ENCODE measurements at places on chromosomes 6 and 20.

DNA sequence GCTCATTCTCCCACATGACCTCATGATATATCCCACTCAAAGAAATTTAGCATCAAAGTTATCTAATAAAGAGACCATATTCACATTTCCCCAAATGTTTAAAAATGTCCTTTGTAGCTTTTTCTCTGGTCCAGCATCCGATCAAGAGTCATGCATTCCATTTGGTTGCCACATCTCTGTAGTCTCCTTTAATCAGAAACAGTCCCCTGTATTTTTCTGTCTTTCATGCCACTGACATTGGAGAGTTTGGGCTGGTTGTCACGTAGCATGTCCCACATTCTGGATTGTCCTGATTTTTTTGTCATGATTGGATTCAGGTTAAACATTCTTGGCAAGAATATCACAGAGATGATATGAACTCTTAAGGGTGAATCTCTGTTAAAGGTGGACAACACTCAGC is 55.7 kb downstream of the SNX5 start:
- no peak for DNase-seq

- DNase-seq = no peak
Observed at GRCh38 chr6:39824030-39824926, 32.1 kb downstream of the DAAM2 start.

DNA sequence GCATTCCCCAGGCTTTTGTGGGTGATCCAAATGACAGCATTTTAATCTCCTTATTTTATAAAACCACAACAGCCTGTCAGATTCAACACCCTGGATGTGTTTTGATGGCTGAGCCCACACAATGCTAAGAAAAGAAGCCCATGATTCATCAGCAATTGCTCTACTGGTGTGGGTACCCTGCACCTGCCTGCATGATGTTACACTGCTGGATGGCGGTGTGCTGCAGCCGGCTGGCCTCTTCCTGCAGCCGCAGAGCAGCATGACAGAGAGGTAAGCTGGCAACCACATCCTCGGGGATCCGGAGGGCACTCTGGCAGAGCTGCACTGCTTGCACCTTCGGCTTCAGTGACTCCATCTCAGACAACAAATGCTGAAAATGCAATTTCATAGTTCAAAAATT is 327.5 kb downstream of the SYNE1 start:
- DNase-seq = no peak

GRCh38 chr6:134247231-134247833 is 70.6 kb downstream of the SGK1 start:
- no peak for DNase-seq

- DNase-seq = no peak
Observed at GRCh38 chr20:61371501-61372136, 119.6 kb downstream of the CDH4 start.

DNA sequence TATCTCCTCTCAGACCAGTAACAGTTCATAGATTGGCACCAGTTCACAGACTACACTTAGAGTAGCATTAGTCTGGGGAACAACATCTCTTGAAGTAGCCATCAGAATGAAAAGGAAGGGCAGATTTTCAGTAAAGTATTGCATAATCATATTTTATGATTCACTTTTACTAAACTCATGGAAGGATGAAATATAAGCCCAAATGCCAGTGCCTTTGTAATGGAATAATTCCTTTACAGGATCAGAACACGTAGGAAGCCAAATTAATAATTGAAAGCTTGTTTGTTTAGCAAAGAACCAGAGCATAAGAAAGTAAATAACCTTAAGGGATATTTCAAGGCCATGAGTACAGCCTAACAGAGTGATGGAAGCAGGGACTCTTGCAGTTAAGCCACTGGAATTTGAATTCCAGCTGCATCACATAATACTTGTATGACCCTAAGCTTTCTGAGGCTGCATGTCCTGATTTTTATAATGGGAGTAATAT is 11.4 kb upstream of the LOC128125822 start:
- DNase-seq = no peak

DNA sequence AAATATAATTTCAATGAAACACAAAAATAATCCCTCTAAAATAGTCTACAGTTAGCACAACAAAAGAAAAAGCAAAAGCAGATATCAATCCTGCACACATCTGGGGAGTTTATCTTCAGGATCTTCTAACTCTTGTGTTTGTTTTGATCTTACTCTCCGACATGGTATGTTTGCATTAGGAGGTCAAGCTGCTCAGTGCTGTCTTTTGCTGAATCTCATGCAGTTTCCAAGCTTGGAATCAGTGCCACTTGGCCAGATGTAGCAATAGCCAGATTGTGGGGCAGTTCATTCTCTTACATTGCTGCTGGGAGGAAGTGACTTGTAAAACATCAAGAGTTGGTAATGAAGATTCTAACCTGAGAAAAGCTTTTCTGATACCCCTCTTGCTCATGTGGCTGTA is 29.5 kb downstream of the RIOK1 start:
- DNase-seq = no peak

DNA sequence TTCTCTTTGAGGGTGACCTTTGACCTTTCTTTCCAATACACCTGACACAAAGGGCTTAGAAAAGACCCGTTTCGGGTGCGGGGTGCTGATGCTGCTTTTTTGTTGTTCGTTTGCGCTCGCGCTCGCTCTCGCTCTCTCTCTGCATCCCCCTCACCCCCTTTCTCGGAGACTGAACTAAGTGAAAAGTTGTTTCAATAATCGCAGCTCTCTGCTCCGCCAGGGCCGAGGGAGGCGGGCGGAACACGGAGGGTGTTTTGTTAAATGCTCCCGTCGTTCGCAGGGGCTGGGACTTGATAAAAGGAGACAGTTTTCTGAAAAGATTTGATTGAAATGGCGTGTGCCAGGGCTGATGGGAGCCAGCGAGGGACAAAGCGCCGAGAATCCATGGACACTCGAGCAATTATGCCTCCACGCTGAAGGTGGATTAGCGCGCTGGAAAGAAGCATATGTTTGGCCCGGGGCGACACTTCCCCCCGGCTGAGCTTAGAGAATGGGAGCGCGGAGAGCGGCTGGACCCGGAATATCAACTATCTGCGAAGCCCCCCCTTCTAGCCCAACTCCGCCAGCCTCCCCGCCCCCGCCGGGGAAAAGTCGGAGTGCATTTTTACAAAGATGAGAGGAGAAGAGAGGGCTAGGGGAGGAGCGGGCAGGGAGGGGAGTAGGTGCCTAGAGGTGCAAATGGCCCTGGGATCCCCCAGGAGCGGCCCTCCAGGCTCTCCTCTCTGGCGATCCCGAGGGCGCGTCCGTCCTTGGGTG is 25.0 kb downstream of the TFAP2A start:
- DNase-seq = no peak

DNA sequence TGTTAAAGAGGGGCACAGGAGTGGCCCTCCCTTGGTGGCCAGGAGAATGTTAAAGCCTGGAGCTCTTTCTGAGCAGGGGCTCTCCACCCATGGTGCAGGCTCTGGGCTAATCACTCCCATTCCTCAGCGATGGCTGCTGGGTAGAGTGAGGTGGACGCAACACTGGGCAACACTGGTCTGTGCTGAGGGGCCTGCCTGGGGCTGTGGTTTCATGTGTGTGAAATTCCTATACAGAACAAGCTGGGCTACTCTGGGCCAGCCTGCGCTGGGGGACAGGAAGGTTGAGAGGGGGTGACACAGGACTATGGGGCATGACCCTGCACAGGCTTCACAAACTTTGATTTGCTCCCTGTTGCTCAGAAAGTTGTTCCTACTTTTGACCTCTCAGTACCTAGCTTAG is 392.6 kb downstream of the ZFAND3 start:
- no peak for DNase-seq

GRCh38 chr6:56637640-56638039 is 5.0 kb downstream of the DST start:
- DNase-seq = no peak

- peak; percentile 45 for DNase-seq
Observed at GRCh38 chr6:170019818-170020583, 268.6 kb downstream of the ERMARD start.

DNA sequence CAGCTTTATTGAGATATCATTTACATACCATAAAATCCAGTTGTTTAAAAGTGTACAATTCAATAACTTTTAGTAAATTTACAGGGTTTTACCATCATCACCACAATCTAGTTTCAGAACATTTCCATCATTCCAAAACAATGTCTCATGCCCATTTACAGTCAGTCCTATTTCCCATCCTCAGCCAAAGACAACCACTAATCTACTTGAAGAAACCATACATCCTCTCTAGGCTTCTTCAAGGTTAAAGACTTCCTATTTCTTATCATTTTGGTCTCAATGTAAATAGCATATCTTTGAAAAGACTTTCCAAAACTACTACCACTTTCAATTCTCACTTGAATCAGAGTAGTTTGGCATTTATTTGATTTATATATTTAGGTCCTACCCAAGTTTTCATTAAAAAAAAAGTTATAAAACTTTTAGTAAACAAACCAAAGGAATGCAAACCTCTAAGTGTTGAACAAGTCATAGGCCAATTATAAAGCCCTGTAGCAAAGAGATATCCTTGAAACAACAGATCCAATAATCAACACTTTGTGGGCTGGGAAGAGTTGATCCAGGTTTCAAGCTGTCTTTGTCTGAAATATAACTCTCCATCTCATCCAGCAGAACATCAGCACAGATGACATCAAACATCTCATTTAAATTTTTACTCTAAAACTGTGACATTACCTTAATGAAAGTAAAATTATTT is 211.3 kb upstream of the RUNX2 start:
- DNase-seq = no peak

- DNase-seq = no peak
Observed at GRCh38 chr6:139240161-139241010, 51.4 kb downstream of the TXLNB start.

DNA sequence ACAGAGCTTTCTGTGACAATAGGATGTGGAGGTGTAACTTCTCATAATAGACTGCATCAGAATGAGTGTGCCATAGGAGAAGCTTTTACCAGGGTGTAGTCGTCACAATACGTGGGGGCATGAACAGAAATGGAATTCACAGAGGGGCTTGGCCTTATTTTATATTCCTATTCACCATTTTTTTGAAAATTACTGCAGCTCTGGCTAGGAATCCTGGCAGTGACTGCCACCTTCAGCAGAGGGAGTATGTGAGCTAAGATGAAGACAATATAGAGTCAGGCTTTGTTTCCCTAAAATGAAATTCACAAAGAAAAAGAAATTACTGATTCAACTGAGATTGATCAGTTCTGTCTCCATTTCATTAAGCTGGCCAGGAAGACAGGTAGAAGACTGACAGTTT is 13.9 kb downstream of the TOMM6 start:
- no peak for DNase-seq

DNA sequence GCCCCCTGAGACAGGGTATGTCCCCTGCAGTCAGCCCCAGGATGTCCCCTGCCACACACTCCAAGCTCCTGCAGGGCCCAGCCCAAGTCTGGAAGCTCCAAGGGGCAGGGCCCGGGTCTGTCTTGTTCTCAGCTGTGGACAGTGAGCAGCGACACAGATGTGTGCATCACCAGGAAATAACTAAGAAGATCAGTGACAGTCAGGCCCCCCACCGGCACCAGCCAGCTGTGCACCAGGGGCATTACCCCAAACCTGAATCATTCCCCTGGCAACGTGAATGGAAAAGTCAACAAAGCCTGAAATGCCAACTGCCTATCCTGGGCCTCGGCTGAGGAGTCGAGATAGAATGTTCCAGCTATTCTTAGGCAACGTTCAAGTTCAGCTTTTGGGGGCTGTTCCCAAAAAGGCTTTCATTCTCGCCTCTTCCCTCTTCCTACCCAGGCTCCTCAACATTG is 105.0 kb downstream of the PREX1 start:
- peak; percentile 36 for DNase-seq

GRCh38 chr20:62433658-62434497 is 6.5 kb upstream of the RBBP8NL start:
- DNase-seq = peak; percentile 68

GRCh38 chr20:45345104-45345936 is 2.9 kb downstream of the SDC4 start:
- no peak for DNase-seq

GRCh38 chr20:37504404-37505096 is 16.5 kb upstream of the NNAT start:
- DNase-seq = no peak

- no peak for DNase-seq
Observed at GRCh38 chr6:147733686-147734085, 225.2 kb downstream of the SAMD5 start.

DNA sequence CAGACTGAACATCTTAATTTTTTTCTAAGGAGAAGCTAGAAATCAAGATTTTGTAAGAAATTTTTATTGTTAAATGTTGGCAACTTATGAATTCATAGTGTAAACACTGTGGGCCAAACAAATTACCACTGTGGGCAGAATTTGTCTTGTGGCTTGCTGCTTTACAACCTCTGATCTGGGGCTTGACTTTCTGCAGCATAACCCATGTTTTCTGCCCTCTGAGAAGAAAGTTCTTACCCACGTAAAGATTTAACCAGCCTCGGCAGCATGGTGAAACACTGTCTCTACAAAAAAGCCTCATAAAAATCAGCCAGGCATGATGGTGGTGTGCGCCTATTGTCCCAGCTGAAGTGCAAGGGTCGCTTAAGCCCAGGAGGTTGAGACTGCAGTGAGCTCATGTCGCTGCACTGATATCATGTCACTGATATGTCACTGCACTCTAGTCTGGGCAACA is 12.9 kb downstream of the ITCH start:
- no peak for DNase-seq

DNA sequence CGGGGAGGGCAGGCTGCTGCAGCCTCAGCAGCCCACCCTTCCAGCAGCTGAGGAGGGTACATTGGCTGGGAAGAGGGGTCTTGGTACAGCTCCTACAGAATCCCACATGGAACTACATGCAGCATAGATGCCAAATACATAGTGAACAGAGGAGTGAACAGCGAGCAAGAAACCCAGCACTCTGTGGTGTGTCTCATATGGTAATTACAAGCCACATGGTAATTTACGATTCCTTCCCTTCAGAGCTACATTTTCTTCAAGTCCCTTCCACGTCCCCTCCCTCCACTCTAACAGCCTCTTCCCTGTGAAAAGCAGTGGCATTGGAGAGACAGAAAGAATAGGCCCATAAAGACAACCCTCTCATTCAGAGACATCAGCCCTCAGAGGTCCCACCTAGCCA is 167.7 kb downstream of the SYNDIG1 start:
- no peak for DNase-seq

DNA sequence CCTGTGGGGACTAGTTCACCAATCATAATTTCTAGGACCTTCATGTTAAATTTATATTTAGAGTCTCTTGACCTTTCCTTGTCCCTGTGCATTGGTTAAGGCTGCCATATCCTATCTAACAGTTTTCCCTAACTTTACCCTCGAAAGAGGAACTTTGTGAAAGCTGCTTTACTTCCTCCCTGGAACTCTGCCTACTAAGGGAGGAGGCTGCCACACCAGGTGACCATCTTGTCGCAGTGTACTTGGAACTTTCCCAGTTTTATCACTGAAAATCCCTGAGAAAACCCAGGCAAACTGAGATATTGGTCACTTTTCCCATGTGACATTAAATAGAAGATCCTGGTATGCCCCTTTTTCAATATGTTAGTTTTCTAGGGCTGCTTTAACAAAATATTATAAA is 317.6 kb upstream of the TSHZ2 start:
- no peak for DNase-seq

DNA sequence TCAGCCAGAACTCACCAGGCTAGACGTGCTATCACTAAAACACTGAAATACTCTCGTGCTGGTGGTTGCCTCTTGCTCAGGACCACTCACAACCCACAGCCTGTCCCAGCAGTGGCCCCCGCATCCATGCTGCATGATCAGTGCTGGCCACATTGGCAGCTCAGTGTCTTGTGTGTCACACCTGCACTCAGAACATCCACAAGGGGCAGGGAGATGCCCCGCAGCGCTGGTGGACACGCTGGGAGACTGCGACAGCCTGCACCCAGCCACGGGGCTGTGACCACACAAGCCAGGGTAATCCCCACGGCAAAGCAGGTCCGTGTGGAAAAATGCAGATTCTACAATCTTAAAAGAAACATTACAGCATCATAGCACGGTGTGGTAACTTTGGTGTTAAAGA is 23.9 kb upstream of the APMAP start:
- DNase-seq = no peak
